ENCODE measurements at places on chromosomes 5 and 9.

DNA sequence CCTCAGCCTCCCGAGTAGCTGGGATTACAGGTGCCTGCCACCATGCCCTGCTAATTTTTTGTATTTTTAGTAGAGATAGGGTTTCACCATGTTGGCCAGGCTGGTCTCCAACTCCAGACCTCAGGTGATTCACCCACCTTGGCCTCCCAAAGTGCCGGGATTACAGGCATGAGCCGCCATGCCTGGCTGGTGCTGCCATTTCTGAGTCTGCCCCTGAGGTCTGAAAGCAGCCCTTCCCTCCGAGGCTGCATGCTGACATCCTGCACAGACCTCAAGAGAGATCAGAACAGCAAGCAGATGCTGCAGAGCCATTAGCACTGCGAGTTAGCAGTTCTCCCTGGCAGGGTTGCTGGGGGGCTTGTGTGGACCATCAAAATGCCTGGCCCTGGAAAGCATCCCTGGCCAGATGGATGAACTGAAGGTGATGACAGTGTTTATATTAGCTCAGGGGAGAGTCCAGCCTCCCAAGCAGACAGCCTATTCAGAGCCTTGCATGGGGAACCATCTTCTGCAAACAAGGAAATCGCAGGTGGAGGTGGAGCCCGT is 176.5 kb upstream of the PANK3 start:
- DNase-seq = no peak

- peak; percentile 61 for DNase-seq
Measured at GRCh38 chr9:83034587-83034986, 28.4 kb downstream of the RASEF start.

DNA sequence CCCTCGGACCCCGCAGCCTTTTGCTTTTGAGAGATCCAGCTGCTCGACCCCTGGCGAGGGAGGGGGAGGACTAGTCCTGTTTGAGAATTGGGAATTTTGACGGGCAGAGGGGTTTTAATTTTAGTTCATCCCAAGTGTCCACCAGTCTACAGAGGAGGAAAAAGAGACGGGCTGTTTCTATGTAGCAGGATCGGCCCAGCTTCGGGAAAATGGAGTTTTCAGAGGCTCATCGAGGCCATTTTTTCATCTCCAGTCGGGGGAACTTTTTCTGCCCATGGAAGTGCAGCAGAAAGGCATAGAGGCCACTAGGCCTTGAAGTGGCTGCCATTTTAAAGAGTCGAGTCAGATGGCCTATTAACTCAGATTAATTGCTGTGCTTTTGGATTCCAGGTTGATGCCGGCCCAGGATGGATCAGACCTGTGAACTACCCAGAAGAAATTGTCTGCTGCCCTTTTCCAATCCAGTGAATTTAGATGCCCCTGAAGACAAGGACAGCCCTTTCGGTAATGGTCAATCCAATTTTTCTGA is 1.2 kb downstream of the NSD1 start:
- DNase-seq = no peak

DNA sequence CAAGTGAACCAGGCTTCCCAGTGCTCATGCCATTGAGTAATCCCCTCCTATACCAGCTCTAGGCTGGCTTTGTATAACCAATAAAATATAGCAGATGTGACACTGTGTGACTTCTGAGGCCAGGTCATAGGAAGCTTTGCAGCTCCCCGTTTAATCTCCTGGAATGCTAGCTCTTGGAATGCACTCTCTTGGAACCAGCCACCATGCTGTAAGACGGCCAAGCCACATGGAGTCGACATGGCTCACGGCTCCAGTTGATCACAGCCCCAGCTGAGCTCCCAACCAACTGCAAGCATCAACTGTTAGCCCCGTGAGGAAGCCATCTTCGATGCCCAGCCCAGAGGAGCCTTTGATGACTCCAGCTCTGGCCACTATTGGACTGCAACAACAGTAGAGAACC is 74.5 kb downstream of the SH3TC2 start:
- no peak for DNase-seq

DNA sequence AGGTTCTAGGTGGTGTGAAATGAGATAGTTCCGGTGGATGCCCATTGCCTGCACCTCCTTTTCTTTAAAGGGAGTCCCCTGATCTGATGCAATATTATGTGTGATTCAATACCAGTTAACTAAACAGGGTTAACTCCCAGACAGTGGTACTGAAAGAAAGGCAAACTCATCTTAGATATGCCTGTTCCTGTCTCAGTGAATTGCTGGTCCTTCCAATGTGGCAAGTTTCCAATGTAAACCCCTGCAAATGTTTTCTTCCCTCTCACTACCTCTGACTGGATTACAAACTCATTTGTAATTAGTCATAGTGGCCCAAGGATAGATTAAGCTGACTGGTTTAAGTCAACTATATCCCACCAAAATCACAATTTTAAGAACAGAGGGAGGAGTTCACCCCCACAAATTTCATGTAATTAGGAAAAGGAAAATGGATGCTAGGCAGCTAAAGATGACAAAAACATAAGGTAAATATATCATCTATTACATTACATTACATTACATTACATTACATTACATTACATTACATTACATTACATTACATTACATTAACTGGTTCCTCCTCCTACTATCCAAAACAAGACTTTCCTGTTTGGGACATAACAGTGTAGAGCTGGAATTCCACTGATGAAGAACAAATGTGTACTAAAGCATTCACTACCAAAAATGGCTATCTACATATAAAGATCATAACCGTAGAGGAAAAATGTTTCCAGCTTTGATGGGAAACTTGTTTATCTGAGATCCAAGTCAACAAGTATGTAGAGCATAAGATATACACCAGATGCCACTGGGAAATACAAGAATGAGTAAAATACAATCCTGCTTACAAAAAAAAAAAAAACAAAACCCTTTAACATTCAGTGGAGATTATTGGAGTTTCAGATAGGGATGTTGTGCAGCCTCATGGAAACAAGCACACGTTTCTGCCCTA is 121.5 kb upstream of the SNX2 start:
- DNase-seq = peak; percentile 75

DNA sequence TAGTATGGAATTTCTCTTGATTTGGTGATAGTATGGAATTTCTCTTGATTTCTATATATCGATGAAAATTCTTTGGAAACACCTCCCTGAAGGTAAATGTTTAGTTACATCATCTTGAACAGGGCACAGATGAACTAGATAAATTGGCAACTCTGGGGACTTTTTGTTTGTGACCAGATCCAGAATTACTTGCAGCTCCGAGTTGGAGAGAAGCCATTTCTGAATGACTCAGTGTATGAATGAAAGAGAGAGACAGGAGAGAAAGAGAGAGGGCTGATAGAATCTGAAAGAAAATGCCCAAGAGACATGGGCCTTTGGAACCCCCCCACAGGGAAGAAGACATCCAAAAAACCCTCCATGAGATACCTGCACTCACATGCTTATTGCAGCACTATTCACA is 14.1 kb downstream of the TNFSF15 start:
- no peak for DNase-seq

DNA sequence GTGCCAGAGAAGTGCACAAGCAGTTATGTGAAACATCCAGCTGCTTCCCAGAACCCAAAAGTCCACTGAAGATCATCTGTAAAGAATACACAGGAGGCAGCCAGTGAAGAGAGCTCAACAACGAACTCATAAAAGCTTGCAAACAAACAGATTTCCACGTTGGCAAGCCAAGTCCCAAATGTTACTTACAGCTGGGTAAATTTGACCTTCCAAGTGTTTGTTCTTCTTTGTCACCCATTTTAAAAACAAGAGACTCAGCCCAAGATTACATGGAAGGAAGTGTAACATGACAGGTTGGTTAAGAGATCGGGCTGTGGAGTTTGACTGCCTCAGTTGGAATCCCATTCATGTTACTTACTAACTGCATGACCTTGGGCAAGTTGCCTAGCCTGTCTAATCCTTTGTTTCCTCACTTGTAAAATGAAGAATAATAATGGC is 174.9 kb upstream of the PAPPA start:
- DNase-seq = peak; percentile 50

DNA sequence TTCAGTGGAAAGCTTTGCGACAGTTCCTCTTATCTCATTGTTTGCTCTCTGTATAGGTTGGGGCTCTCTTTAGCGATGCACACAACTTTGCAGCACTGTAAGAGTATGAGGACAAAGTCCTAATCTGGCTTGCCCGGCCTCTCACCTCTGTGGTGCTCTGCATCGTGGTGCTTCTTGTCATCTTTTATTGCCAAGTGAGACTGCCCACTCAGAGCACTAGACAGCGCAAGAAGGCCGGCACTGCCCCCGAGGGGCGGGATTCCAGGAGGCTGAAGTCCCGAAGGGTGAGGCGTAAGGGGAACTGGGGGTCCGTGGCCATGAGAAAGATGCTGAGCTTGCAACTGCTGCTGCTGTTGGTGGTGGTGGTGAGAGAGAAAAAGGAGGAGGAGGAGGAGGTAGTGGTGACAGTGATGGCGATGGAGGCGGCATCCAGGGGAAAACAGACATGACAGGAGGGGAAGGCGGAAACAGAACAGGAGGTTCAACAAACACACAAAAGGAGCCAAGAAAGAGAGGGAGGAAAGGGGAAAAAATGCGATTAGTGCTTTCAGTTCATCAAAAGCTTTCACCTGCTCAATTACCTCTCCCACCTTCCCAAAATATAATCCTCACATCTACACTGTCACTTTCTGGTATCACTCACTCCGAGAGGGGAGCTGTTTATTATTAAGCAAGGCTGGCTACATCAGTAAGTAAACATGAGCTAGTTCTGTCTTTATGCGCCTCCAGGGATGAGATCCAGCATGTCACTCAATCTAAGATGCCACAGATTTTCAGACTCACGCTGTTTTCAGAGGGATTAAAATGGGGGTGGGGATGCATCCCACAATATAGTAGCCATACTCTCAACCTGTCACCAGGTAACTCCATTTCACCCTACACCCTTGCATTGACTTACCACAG is 55.1 kb downstream of the TLE1 start:
- DNase-seq = no peak

GRCh38 chr5:14296533-14297331 is 153.6 kb downstream of the TRIO start:
- DNase-seq = no peak

DNA sequence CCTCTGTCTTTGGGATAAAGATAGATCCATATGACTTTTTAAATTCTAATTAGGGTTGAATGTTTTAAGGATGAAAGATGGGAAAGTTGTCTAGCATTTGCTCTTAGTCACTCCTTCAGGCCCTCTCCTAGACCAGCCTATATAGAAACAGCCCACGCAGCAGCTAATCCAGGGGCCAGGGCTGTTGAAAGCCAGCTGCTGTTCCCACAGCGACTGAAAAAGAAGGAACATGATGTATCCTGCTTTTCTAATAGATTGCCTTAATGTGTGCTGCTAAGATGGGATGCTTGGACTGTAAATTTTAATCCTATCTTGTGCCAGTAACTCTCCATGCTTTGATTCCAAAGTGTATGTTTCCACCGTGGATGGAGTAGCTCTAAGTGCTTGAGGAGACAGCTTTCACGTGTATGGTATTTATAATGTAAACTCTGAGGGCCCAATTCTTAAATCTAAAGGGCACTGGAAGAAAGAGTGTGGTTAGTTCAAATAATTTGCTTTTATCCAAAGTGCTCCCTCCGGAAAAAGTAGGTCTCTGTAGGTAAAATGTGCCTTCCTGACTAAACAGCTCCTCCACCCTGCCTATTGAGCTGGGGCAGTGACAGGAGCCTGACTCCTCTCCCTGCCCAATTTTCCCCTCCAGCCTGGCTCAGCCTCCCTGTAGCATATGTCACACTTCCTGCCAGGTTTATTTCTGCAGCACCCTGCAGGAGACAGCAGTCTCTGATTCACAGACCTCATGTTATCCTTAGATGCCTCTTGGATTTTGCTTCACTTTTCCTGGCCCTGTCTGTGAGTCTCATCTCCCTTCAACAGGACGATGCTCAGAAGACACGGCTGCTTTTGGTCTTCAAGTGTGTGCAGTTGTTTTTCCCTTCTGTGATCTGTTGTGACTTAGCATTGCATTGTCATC is 33.2 kb downstream of the SLC36A1 start:
- DNase-seq = peak; percentile 69

Measured in fibroblast of skin of abdomen (primary cell).